Endodermal cell (in vitro differentiated cells): ENCODE measurements at places on chromosomes 16 and 17. TPM values are rescaled to one million over a fixed set of nuclear protein-coding genes. Genes with fewer than 3 reads are reported as not detected.

CMTR2 gene
- 15.5 and 16.1 TPM in 2 replicates for total RNA-seq

VAMP2 gene
- total RNA-seq = 29.6 to 59.7 TPM (median 32.1 TPM) in 3 replicates

TBX6 gene
- total RNA-seq = 6.3 to 10.3 TPM (median 7.2 TPM) in 3 replicates

NUP85 gene
- total RNA-seq = 64.9 to 117 TPM (median 111 TPM) in 3 replicates

KRTAP2-3 gene
- total RNA-seq = not detected in 3 replicates

CALB2 gene
- total RNA-seq = 1.2 to 4.1 TPM (median 1.8 TPM) in 3 replicates

ABCA10 gene
- not detected in 3 replicates for total RNA-seq

CRISPLD2 gene
- 4.0 and 5.0 TPM in 2 replicates for total RNA-seq

ATP2A1 gene
- 3.8 and 4.7 TPM in 2 replicates for total RNA-seq

GRIN2A gene
- 1.1 to 3.0 TPM (median 1.2 TPM) in 3 replicates for total RNA-seq

STX1B gene
- 3.1 and 3.2 TPM in 2 replicates for total RNA-seq

CACNA1H gene
- 42.9 and 45.0 TPM in 2 replicates for total RNA-seq

NHLRC4 gene
- total RNA-seq = 1.1 and 1.3 TPM in 2 replicates
